ENCODE measurements at places on chromosomes 13 and 19.

GRCh38 chr13:110271313-110271712 lies 35.6 kb downstream of the COL4A1 start:
- no peak for DNase-seq

DNA sequence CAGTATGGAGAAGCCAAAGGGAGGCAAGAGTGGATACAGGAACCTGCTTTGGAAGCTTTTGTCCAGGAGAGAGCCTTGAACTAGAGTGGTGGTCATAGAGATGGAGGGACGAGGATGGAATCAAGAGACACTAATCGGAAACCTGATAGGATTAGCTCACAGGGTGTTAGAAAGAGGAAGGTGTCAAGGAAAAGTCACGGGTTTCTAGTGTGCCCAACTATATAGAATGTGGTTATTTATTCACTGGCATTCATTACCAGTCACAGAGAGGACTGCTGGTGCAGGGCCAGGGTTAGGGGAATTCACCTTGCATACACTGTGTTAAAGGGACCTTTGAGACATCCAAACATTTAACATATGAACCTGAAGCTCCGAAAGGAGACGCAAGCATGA lies 43.4 kb upstream of the URAD start:
- no peak for DNase-seq

DNA sequence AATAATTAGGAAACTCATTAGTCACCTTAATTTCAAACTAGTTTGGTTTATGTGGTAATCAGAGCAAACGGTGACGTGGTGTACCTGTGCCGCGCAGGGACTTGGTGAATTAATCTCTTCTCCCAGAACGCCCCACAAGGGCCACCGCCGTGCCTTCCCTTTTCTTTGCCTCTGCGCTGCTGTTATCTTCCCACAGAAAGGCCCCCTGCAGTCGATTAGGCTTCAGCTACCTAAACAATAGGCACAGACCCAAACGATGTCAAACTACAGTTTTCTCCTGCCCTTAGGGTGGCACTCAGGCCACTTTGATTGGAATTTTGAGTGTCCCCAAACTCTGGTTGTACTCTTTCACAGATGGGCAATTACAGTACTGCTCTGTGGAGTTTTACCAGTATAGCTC lies 115.5 kb downstream of the GGACT start:
- DNase-seq = no peak

DNA sequence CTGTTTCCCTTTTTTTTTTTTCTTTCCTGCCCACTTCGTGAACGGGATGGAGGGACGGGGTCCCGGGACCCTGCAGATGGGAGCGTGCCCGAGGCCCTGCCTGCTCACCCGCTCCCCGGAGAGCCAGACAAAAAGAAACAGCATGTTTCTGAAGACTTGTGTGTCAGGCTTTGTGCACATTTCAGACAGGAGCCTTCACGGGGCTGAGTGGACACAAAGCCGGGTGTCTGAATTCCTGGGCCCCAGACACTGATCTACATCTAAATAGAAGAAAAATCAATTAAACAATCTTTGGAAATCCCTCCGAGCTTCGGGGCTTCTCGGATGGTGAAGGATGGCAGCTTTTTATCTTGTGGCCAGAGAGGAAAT lies 4.2 kb downstream of the PGPEP1 start:
- DNase-seq = no peak

- no peak for DNase-seq
Measured at GRCh38 chr19:1252221-1252820, 3.9 kb downstream of the MIDN start.

DNA sequence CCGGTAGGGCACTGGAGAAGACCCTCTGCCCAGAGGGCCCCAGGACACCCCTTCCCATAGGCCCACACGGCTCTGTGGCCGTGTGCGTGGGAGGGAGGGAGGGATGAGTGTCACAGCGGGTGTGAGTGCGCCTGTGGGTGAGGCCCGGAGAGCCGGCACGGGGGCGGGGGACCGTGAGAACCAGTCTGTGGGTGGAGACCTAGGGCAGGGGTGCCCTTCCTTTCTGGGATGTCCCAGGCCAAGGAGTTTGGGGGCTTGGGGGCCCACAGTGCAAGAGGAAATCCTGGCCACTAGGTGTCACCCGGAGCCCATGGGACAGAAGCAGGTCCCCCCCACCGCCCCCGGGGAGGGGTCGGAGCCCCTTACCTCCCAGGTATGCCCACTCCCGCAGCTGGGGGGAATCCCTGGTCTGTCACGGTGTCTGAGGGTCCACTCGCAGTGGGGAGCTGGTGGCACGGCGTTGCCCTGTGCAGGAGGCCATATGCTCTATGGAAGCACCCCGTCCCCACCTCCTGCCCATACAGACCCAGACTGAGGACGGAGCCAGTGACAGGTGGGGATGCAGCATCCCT lies 16.0 kb upstream of the SLC7A10 start:
- no peak for DNase-seq

GRCh38 chr19:18659281-18660050 lies 22.6 kb downstream of the KLHL26 start:
- DNase-seq = no peak

- DNase-seq = no peak
Measured at GRCh38 chr13:107422421-107422820, 792.9 kb downstream of the LIG4 start.

DNA sequence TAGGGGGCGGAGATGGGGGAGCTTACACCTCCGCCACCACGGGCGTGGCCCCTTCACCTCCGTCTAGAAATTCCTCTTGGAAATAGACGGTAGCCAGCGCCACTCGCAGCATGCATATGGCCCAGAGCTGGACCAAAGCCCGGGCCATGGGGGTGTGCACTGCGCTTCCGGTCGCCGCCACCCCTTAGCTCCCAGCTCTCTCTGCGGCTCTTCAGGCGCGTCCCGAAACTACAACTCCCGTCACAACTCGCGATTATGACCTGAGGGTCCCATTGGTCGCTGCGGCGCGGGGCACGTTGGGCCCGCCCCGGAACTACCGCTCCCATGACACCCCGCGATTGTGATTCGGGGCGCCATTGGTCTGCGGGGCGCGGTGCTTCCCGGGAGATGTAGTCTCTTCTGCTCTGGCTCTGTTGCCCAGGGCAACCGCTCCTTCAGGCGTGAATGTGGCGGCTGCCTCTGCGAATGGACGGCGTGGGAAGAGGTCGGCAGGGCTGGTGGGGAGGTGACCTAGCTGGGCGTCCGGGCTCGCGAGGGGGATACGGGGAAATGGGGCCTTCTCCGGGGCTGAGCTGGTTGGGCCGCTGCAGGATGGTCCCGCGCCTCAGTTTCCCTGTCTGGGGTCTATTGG lies at the start of the genes C19orf44 and CALR3:
Gene C19orf44 (plus strand): TSS at position 413 of the 631 bp plus-strand sequence. CDS start 4,399 bp downstream, outside the sequence.
Gene CALR3 (minus strand): TSS at position 186 of the 631 bp plus-strand sequence. CDS start 38 bp downstream, at position 148.
- peak; percentile 99 for DNase-seq

DNA sequence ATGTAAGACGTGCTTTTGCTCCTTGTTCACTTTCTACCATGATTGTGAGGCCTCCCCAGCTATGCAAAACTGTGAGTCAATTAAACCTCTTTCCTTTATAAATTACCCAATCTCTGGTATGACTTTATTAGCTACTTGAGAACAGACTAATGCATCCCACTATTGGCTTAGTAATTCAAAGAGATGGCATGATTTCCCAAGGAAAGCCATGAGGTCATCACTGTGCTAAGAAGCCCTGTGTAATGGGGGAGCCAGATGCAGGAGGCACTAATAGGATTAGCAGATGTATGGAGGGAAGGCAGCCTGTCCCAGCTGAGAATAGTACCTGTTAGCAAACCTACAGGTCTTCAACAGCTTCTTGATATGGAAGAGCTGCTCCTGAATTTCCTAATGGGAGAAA lies 38.1 kb downstream of the RUBCNL start:
- no peak for DNase-seq

GRCh38 chr19:52070496-52070895 lies 21.9 kb upstream of the ZNF432 start:
- DNase-seq = no peak

- DNase-seq = no peak
Measured at GRCh38 chr13:102028206-102028605, 373.6 kb downstream of the FGF14 start.

DNA sequence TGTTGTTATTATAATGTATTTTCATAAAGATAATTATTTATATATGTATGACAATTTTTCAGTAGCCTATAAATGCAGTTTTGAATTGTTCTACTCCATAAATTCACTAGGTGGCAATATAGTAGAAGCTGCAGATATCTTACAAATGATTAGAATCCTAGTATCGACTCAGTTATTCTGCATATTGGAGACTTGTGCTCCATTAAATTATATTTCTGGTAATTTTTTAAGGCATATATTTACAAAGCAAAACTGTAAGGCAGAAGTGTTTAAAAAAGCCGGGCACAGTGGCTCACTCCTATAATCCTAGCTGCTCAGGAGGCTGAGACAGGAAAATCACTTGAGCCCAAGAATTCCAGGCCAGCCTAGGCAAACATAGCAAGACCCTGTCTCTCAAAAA lies 58.7 kb downstream of the DPY19L3 start:
- no peak for DNase-seq

- no peak for DNase-seq
Measured at GRCh38 chr13:34263681-34264080, 445.7 kb downstream of the RFC3 start.

DNA sequence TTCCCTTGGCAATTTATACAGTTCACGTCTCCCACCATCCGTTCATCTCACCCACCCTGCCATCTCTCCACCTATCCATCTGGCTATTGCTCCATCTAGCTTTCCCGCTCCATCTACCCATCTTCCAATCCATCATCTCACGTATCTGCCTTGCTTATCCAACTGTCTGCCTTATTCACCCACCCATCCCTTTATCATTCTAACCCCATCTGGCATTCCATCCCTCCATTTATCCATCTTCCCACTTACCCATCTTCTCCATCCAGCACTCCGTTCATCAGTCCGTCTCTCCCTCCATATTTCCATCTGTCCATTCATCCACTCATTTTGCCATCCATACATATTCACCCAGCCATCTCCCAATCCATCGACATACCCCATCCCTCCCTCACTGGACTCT lies 10.0 kb downstream of the RPS16 start:
- DNase-seq = no peak

DNA sequence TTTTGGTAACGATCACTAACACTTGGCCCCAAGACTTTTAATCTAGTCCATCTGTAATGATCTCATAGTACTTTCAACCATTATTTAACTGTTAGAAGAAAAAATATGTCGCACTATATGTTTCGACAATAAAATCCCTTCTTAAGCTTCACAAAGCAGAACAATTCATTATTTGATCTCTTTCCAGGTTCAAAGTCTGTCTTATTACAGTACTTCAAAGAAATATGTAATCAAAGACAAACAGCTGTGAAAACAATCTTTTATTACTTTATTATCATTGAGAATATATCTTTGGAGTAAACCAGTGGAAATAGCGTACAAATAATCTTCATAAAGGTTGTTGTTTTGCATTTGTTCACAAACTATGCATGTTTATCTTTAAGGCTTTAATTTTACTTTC lies 93.5 kb downstream of the DACH1 start:
- DNase-seq = no peak

DNA sequence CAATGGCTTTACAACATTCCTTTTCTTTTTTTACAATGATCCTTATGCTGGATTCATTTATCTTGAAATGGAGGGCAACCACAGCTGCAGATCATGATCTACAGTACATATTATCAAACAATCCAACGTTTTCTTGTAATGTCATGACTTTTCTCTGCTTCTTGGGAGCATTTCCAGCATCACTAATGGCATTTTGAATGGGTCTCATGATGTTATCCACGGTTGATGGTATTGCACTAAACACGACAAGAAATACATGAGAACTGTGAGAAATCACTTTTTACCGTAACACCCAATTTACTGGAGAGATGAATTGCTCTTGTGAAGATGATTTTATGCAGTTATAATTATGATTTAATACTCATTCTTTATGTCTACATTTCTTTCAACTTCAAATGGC lies 16.2 kb upstream of the ACOD1 start:
- no peak for DNase-seq

GRCh38 chr19:48879025-48879637 lies 6.9 kb downstream of the PPP1R15A start:
- no peak for DNase-seq

GRCh38 chr13:71661921-71662320 lies 205.1 kb downstream of the DACH1 start:
- DNase-seq = no peak

DNA sequence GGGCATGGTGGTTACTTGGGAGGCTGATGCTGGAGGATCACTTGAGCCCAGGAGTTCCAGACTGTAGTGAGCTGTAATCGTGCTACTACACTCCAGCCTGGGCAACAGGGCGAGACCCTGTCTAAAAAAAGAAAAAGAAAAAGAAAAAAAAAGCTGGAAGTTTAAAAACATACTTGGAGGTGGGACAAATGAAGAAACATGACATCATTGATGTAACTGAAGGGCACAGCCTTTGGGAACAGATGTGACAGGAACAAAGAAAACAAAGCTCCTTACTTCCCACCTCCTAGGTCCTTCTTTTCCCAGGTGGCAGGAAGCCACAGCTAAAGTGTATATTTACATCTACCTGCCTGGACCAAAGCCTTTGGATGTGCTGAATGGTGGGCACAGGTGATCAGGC lies 1.9 kb downstream of the PEX11G start:
- no peak for DNase-seq

DNA sequence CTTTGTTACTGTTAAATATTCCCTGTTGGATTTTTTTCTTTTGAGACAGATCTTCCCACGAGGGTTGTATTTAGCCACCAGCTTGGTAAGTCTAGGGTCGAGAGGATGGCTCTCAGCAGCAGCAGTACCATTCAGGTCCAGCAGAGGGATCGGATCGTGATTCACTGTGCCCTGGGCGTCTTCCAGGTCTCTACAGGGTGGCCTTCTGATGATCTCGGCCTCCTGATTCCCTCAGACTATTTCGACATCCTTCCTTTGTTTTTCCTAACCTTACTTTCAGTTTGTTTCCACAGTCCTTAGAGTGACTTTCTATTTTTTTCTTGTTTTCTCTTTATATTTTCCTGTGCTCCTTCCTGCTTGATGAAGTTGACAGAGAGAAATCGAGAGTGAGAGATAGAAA lies 1436.9 kb downstream of the UQCRFS1 start:
- no peak for DNase-seq

- no peak for DNase-seq
Measured at GRCh38 chr19:33039815-33040214, 24.9 kb downstream of the RHPN2 start.

GRCh38 chr19:55617426-55617825 lies 6.9 kb downstream of the ZNF784 start:
- DNase-seq = no peak

DNA sequence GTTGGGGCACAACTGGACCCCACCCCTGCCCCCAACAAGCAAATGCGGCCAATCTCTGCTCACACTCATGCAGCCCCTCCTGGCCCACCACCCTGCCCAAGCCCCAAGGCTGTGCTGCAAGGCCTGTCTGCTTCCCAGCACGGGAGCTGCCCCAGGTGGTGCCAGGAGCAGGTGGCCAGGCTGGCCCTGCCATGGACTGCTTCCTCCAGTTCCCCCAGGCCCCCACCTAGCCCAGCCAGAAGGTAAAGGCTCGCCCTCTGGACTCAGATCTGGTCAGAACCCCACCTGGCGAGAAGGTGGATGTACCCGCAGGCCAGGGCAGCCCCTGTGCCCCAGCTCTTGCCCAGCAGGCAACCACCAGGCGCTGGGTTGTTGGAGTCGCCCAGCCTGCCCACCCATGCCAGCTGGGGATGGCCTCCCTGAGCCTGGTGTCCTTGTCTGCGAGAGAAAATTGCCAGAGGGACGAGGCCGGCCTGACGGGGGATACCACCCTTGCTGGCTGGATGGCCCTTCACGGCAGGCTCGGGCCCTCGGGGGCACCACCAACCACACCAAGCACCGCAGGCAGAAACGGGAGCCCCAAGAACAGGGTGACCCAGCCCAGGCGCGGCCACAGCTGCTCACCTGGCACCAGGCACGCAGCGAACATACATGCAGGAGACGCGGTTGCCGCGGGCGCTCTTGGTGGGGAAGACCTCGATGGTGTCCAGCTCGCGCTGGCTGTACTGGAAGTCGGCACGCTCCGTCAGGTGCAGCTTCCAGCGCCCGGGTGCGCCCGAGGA lies 4.5 kb downstream of the ABHD17A start:
- no peak for DNase-seq

GRCh38 chr13:25923217-25924085 lies 128.4 kb downstream of the SHISA2 start:
- no peak for DNase-seq
